Hematopoietic multipotent progenitor cell (in vitro differentiated cells): ENCODE measurements at places on chromosomes 5 and 9.

GRCh38 chr5:59496524-59497134 lies 396.9 kb downstream of the PDE4D start:
- no peak for DNase-seq

DNA sequence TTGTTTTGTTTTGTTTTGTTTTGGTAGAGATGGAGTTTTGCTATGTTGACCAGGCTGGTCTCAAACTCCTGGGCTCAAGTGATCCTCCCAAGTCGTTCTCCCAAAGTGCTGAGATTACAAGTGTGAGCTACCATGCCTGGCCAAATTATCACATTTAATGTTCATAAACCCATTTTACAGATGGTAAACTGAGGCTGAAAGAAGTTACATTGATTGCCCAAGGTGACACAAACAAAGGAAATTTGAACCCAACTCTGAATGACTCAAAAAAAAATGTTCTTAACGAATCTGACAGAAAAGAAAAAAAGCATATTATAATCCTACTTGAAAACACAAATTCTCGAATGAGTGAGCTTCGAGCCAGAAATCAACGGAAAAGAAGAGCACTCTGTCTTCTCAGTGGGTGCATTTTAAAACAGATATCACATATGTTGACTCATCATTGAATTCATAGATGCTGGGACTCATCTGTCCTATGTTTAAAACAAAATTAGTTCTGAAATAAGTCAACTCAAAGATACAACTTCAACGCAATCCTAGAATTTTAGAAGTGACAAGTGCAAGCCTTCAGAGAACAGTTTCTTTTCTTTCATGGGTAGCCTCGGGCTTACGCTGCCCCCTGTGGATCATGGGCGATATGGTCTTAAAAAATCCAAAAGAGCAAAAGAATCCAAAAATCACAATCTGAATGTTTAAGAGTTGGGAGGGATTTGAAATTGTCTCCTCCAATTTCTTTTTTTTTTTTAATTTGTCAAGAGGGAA lies 28.4 kb downstream of the TIMD4 start:
- peak; percentile 52 for DNase-seq

DNA sequence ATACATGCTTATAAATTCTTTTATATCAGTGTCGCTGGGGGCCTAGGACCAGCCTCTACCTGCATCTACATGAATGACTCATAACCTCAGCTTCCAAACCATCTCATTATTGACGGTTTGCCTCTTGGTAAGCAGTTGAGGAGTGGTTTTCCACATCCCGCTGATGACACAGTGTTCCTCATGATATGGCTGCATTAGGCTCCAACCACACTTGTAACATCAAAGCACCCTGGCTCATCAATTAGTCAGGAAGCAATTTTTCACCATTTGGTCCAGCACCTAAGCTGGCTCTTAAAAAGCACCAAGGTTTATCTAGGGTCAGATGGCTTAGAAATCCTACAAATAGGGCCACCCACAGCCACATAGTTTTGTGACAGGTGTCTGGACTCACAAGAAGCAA lies 402.4 kb downstream of the ARHGEF28 start:
- no peak for DNase-seq

GRCh38 chr5:135040333-135041144 lies 6.5 kb upstream of the PITX1 start:
- DNase-seq = no peak

- no peak for DNase-seq
Measured at GRCh38 chr5:90153031-90153430, 256.5 kb downstream of the CETN3 start.

GRCh38 chr9:130624154-130624553 lies 40.2 kb upstream of the PRDM12 start:
- no peak for DNase-seq

- DNase-seq = no peak
Measured at GRCh38 chr5:12901696-12902095, 997.5 kb upstream of the CTNND2 start.
